Daoy (cell line): ENCODE measurements at places on chromosomes 16 and 17. TPM values are rescaled to one million over a fixed set of nuclear protein-coding genes. Genes with fewer than 3 reads are reported as not detected.

Gene ITGB4
- total RNA-seq = 3.6 and 3.9 TPM in 2 replicates

Gene PLSCR3
- 14.1 TPM in 2 replicates for total RNA-seq

Gene FAM171A2
- total RNA-seq = 3.0 and 3.4 TPM in 2 replicates

Gene GLIS2
- total RNA-seq = 0.36 and 0.46 TPM in 2 replicates

Gene TEKT3
- total RNA-seq = not detected in 2 replicates

Gene GGT6
- not detected in 2 replicates for total RNA-seq

Gene TNP2
- not detected in 2 replicates for total RNA-seq

Gene SLC13A2
- not detected in 2 replicates for total RNA-seq

Gene NCOR1
- 31.9 and 47.1 TPM in 2 replicates for total RNA-seq

Gene CDH8
- not detected in 2 replicates for total RNA-seq

Gene SLC5A11
- total RNA-seq = not detected in 2 replicates

Gene NPIPA3
- total RNA-seq = 0.24 TPM in 1 of 2 replicates, not detected in the other

Gene GPR142
- total RNA-seq = not detected in 2 replicates

Gene STH
- not detected in 2 replicates for total RNA-seq

Gene SLC52A1
- total RNA-seq = not detected in 2 replicates

Gene COL1A1
- 288 and 336 TPM in 2 replicates for total RNA-seq

Gene SDR42E2
- not detected in 2 replicates for total RNA-seq

Gene ASPHD1
- 0.89 and 2.2 TPM in 2 replicates for total RNA-seq

Gene WSCD1
- total RNA-seq = 9.2 and 9.8 TPM in 2 replicates

Gene C16orf89
- not detected in 2 replicates for total RNA-seq

DNA sequence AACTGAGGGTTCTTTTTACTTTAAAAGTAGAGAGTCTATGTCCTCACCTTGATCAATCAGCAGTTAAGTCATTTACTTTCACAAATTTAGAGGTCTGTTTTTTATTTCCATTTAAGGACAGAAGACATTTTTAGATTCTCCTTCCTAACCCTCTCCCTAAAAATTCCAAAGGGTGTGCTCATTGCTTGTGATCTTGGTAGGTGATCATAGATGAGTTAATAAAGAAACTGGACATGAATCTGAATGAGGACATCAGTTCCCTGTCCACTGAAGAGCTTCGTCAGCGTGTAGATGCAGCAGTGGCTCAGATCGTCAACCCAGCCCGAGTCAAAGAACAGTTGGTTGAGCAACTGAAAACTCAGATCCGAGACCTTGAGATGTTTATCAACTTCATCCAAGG, 8.8 kb downstream of the RUNDC1 start:
- no peak for DNase-seq

- DNase-seq = no peak
These were observed 38.1 kb downstream of the RND2 start for GRCh38 chr17:43062984-43063638.

DNA sequence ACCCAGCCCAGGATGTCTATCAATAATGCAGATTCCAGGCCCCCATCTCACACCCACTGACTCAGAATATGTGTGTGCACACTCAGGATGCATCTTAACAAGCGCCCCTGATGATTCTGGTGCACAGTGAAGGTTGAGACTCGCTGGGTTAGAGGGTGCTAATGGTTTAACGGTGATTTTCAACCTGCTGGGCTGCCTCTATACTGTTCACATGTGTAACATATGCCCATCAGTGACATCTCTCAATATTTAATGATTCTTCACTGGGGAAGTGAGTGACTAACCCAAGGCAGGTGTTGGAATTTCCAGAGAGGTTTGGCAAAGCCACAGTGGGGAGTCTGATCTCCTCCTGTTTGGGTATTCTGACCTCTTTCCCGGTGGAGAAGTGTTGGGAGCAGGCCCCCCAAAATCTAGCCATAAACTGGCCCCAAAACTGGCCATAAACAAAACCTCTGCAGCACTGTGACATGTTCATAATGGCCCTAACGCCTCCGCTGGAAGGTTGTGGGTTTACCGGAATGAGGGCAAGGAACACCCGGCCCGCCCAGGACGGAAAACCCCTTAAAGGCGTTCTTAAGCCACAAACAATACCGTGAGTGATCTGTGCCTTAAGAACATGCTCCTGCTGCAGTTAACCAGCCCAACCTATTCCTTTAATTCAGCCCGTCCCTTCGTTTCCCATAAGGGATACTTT, 4.1 kb upstream of the DOC2B start:
- DNase-seq = peak; percentile 67

- DNase-seq = no peak
These were observed 166.4 kb downstream of the COPRS start for GRCh38 chr17:31692632-31693031.

GRCh38 chr17:75539967-75540729, 14.7 kb downstream of the LLGL2 start:
- no peak for DNase-seq

- no peak for DNase-seq
These were observed 1390.1 kb upstream of the CDH8 start for GRCh38 chr16:63426275-63426870.

DNA sequence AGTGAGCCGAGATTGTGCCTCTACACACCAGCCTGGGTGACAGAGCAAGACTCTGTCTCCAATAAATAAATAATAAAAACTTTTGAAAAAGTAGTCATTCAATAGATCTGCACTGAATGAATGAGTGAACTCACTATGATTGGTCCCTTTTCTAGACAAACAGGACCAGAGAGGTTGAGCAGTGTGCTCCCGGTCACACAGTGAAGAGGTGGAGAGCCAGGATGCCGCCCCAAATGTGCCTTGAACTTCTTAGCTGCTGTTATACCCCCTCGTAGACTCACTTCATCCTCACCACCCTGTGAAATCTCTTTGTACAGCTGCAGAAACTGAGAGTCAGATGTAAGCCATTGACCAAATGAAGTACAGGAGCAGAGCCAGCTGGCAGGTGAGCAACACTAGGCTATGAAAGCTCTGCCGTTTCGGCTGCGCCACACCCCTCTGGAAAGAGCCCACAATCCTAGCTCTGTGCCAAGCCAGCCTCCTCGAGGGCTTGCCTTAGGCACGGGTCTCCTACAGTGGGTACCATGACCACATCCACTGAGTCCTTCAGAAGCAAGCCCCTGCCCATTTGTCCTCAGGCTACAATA, 7.8 kb upstream of the KIAA0513 start:
- no peak for DNase-seq

GRCh38 chr16:26281381-26282110, 589.8 kb downstream of the HS3ST4 start:
- no peak for DNase-seq

- DNase-seq = no peak
These were observed 164.8 kb downstream of the SNX29 start for GRCh38 chr16:12141073-12141951.

GRCh38 chr16:88049561-88050545, 98.6 kb downstream of the BANP start:
- DNase-seq = no peak

- no peak for DNase-seq
These were observed 174.3 kb upstream of the TNRC6C start for GRCh38 chr17:77783991-77784820.

GRCh38 chr17:72336026-72336803, 215.4 kb downstream of the SOX9 start:
- DNase-seq = peak; percentile 65

DNA sequence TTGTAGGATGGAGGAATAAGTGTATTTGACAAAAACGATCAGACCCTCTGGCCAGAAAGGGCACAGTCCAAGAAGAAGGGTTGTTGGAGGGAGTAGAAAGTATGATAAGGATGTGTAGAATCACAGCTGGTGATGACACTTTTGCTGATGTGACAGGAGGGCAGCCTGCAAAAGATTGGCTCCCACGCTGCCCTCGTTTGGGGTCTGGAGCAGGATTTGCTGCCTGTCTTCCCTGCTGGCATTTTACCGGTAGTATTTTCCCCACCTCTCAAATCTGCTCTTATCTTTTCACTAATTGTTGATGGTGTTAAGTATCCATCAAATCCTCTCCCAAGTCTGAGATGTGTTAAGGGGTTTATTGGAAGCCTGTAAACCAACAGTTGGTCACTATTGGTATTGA, 208.8 kb downstream of the CCDC182 start:
- no peak for DNase-seq

GRCh38 chr16:86347090-86347489, 163.2 kb upstream of the FOXF1 start:
- DNase-seq = no peak

DNA sequence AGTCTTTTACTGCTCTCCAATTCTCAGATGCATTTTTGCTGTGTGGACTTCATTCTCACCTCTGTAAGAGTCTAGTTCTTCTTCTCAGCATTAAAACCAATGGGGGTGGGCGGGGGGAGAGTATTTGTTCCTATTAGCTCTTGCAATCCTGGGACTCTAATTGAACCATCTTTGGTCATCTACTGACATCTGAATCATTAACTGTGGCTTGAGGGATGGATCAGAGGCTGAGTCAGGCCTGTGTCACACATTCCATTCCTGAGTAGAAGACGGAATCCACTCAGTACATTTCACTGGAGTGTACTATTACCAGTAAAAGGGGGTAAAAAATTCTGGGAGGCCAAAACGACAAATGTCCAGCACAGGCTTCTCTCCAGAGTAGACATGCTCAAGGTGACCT, 12.8 kb upstream of the ZNF23 start:
- DNase-seq = peak; percentile 77

- no peak for DNase-seq
These were observed 2.1 kb downstream of the NHERF1 start for GRCh38 chr17:74750327-74751069.

DNA sequence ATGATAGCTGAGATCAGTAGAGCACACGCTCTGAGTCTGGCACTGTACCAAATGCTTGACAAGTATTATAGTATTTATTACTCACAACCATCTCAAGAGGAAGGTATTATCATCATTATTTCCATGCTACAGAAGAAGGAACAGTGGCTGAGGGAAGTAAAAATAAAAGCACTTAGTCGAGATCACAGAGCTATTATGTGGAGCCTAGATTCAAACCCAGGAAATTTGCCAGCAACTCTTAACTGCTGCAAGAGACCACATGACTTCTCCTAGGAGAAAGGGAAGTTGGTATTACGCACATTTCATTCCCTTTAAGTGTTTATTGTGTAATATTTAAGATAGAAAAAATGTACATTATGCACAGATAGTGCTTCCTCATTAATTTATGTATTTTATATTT, 1.0 kb upstream of the RHOT1 start:
- DNase-seq = peak; percentile 61

DNA sequence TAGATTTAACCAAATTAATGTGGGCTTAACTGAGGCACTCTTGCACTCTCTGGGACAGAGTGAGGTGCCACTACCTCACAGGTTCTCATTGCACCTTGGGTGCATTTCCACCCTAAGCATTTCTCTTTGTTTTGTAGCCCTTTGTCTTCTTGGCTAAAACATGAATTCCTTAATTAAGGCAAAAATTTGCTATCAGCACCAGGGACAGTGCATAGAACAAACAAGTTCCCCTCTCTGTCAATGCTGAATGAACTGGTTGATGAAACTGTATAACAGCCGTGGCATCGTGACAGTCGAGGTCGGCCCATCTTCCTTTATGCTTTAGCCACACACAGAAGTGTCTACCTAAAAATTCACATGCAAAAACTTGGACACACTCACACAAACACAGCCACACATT, 74.8 kb downstream of the HS3ST2 start:
- DNase-seq = no peak

- DNase-seq = no peak
These were observed 356.4 kb upstream of the TOM1L1 start for GRCh38 chr17:54544249-54544648.
